ENCODE measurements at places on chromosomes 4 and X. TPM values are rescaled to one million over a fixed set of nuclear protein-coding genes. Genes with fewer than 3 reads are reported as not detected.

GRCh38 chr4:184420881-184421416 lies 53.4 kb downstream of the IRF2 start:
- DNase-seq = no peak

DNA sequence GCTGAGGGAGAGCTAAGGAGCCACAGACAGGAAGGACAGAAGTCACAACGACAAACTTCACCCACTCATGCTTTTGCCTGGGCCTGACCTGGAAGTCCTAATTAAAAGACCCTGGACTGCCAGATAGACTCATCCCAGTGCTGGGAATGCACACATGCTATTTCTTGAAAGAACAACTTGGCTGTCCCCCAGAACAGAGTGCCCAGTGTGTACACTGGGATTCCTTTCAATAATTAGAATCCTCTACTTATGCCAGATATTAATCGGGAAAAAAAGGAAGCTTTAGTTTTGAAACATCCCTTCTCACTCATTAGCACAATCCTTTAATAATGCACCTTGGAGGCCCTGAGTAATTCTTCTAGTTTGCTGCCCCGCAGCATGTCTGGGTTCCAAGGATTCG lies 3.4 kb downstream of the HOPX start:
- no peak for DNase-seq

GRCh38 chrX:75390470-75390869 lies 116.6 kb downstream of the UPRT start:
- DNase-seq = no peak

GRCh38 chr4:117831060-117831683 lies 203.1 kb upstream of the NDST3 start:
- DNase-seq = no peak

DNA sequence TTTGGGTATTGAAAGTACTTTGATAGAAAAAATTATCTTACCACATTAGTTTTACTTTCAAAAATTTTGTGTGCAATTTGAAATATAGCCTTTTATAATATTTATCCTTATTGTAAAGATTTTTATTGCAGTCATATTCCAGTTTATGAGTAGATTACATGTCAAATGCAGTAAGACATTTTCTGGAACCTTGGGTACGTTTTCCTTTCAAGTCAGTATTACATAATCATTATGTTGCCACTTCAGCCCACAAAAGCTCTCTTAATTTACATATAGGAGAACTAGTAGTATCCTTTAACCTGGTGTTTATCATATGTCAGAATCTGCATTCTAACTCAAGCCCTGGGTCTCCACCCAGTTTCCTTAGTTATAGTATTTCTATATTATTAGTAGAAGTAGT lies 98.5 kb downstream of the CENPC start:
- DNase-seq = no peak

GRCh38 chr4:78926826-78927225 lies 12.4 kb downstream of the PAQR3 start:
- no peak for DNase-seq

- DNase-seq = no peak
These were observed 166.8 kb downstream of the COL4A6 start for GRCh38 chrX:108271397-108271787.

- no peak for DNase-seq
These were observed 73.3 kb downstream of the SHOX start for GRCh38 chrX:703866-704265.

- no peak for DNase-seq
These were observed 136.2 kb upstream of the HCCS start for GRCh38 chrX:10974920-10975319.

GRCh38 chrX:115362334-115363095 lies 73.0 kb downstream of the LUZP4 start:
- DNase-seq = no peak

DNA sequence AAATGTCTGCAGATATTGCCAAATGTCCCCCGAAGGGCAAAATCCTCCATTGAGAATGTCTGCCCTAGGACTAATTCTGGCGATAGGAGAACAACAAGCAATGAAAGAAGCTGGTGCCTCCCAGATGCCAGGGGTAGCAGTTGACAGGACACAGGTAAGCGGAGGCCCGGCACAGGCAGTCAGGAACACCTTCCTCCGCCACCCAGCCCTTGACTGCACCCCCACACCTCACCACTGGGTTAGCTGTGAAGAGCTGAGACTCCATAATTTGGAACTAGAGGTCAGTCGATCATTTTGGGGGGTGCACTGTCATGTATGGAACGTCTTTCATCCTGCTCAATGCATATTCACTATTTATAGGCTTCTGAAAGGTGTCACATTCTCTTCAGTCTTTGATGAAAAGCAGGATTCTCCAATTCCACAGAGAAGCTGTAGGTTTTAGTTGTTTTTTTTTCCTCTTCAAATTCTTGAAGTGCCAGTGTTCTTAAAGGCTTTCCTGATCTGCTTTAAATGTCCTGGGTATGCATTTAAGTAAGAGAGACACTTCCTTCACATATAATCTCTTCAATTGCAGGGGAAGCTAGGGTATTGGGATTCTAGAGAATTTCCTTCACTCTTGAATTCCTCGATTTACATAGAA lies 111.6 kb upstream of the ZFP42 start:
- no peak for DNase-seq

DNA sequence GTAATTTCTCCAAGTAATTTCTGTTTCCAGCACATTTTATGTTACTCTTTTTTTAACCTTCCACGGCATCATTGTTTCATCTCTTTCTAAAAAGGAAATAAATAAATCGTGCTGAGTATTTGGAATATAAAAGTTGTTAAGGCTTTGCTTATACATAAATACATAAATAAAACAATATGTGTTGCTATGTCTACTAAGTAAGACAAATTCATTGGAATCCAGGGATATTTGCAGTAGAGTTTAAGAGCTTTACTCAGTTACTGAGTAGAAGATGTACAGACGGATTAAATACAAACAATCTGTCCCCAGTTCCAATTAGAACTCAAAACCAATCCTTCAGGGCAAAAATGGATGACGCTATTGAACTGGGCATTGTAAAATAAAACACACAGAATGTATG lies 1.4 kb downstream of the ARHGAP24 start:
- DNase-seq = no peak

DNA sequence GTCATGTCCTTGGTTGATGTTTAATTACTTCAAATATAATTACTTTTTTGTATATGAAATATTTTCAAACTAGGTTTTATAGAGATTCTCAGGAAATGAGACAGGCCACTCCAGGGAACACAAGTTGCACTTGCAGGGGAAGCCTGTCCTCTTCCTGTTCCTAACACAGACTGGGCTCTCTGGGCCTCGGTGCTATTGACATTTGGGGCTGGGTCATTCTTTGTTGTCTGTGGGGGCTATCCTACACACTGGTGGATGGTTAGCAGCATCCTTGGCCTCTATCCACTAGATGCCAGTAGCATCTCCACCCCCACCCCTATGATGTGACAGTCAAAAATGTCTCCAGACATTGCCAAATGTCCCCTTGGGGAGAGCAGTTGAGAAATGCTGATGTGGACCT lies 49.3 kb upstream of the MAP3K15 start:
- no peak for DNase-seq

- peak; percentile 63 for DNase-seq
These were observed 502.9 kb upstream of the SLIT2 start for GRCh38 chr4:19748519-19749479.

GRCh38 chr4:42015438-42015837 lies 25.1 kb downstream of the SLC30A9 start:
- no peak for DNase-seq

Gene TNIP3
- polyA plus RNA-seq = 0.51 TPM

Gene CXCL6
- polyA plus RNA-seq = 0.57 TPM

Gene DAPP1
- polyA plus RNA-seq = not detected

Gene ANAPC4
- 17.3 TPM for polyA plus RNA-seq

Gene EFHC2
- polyA plus RNA-seq = 0.42 TPM
